ENCODE measurements at places on chromosomes 2 and 18. TPM values are rescaled to one million over a fixed set of nuclear protein-coding genes. Genes with fewer than 3 reads are reported as not detected.

IL1RL1 gene
- total RNA-seq = 0.65 TPM

IAH1 gene
- total RNA-seq = 71.2 TPM

MYOM1 gene
- 0.76 TPM for total RNA-seq

UCN gene
- total RNA-seq = 1.4 TPM

BARD1 gene
- 28.6 TPM for total RNA-seq

RNF138 gene
- total RNA-seq = 25.9 TPM

ITPRIPL1 gene
- 2.6 TPM for total RNA-seq

ZSWIM2 gene
- total RNA-seq = under 0.01 TPM

RMC1 gene
- total RNA-seq = 20.3 TPM

CNTNAP5 gene
- not detected for total RNA-seq

CENPA gene
- 5.2 TPM for total RNA-seq

ACVR2A gene
- 10.8 TPM for total RNA-seq

TAF4B gene
- total RNA-seq = 4.6 TPM

SERPINB12 gene
- not detected for total RNA-seq

All from articular chondrocyte of knee joint (primary cell).